MM.1S (cell line): ENCODE measurements at places on chromosomes 3 and 15.

DNA sequence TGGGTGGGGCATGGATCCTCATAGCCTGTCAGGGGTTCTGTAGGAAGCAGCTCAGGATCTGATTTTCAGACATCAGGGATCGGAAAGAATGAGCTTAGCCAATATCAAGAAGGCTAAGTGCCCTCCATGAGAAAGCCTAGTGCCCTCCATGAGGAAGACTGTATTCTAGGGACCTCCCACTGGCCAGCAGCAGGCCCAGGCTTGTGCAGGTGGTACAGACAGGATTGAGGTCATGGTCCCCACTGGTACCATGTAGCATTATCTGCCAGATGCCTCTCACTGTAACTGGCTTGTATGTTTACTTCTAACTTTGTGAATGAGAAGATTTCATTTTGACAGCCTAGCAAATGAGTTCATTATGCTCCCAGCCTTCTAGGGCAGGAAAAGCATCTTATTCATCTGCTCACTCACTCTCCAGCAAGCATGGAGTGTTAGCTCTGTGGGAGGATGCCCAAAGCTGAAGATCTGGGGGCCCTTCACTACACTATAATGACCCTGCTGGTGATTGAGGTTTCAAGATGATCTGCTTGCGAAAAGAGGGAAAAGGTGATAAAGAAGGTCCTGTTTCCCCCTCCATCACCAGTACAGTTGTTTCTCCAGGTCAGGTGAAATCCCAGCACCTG lies 7.5 kb downstream of the EPHB1 start:
- DNase-seq: no peak

- DNase-seq: no peak
Measured at GRCh38 chr3:149955449-149955848, 15.2 kb downstream of the PFN2 start.

GRCh38 chr15:94397337-94397736 lies 166.0 kb downstream of the MCTP2 start:
- no peak for DNase-seq

DNA sequence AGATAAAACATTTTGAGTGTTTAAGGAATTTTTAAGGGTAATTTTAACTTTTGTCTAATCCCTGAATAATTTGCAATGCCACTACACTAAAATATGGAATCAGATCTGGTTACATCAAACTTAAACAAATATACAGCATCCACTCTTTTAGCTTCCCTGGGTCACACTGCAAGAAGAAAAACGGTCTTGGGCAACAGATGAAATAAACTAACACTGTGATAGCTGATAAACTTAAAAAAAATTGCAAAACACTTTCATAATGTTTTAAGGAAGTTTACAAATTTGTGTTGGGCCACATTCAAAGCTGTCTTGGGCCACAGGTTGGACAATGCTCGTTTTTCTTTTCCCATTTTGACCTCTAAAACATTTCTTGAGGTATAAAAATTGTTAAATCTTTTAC lies 34.3 kb downstream of the CCDC66 start:
- DNase-seq: no peak

DNA sequence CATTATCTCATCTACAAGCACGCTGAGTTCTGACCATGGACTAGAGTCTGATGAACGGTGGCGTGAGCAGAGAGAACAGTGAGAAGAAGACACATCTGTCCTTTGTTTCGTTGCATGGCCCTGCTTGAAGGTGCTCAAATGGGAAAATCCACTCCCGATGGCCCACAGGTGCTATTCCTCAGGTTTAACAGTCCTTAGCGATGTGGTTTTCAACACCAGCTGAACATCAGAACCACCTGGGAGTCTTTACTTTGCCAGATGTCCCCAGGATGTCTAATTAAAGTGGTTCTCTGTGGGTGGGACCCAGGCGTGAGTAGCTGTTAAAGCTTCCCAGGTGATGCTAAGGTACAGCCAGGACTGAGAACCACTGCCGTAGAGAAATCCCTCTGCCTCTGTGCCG lies 13.0 kb downstream of the ADAMTS17 start:
- DNase-seq: no peak

DNA sequence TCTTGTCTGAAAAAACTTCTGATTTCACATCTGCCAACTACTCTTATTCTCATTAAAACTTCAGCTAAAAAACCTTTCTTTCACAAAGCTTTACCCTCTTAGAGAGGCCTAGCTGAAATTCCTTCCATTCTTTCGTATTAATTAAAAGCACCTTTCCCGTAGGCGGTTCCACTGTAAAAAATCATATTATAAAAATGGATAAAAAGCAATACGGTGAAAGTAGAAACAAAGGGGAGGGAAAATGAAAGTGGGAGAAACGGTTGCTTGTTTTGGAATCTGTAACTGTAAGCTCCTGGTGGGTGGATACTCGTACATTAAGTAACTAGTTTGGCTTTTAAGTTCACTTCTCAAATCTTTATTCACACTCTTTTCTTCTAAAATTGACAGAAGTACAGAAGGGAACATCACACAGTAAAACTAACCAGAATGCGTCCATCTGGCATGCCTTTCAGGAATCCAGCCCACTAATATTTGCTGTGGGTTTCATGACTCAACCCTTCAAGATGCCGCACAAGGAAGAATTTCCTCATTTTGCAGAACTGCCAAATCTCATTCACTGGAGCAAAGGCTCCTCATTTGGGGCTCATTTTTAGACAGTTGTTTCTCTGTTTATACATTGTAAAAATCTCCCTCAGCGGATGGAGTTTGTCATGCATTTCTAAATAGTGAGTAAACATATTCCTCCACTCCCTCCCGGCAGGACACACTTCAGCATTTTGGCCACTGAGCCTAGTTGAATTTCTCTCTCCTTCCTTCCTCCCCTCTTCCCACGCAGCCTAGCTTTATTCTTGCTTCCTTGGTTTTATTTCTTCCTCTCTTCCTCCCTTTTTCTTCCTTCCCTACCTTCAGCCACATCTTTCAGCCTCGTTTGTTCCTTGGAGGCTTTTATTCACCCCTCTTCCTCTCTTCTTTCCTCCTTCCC lies 419.5 kb upstream of the NAALADL2 start:
- no peak for DNase-seq

- no peak for DNase-seq
Measured at GRCh38 chr15:95394186-95395067, 936.1 kb upstream of the NR2F2 start.

- no peak for DNase-seq
Measured at GRCh38 chr3:85397434-85397833, 438.6 kb downstream of the CADM2 start.

GRCh38 chr3:64417816-64418215 lies 192.6 kb upstream of the PRICKLE2 start:
- no peak for DNase-seq
